ENCODE measurements at places on chromosomes 11 and 22.

GRCh38 chr11:117998664-117999353 is 12.6 kb downstream of the IL10RA start:
- no peak for DNase-seq

- DNase-seq: no peak
Observed at GRCh38 chr11:34731603-34732002, 110.7 kb downstream of the EHF start.

- DNase-seq: no peak
Observed at GRCh38 chr11:58640386-58641023, 18.0 kb downstream of the CNTF start.

DNA sequence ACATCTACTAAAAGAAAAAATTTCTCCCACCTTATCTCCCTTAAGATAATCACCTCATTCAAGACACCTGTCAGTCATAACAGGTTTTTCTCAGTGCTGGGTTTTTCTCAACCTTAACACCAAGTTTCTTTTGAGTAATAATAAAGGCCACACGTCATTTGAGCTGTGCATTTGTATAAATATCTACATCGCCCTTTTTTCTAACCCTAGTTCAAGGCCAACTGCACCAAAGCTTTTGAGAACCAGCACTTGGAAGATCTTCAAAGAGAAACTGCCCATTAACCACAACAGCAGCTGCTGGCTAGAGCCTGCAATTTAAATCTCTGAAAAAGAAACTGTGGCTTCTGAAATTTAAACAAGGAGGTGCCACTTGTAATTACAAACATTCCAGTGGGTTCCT is 6.9 kb downstream of the CADM1 start:
- DNase-seq: peak; percentile 72

DNA sequence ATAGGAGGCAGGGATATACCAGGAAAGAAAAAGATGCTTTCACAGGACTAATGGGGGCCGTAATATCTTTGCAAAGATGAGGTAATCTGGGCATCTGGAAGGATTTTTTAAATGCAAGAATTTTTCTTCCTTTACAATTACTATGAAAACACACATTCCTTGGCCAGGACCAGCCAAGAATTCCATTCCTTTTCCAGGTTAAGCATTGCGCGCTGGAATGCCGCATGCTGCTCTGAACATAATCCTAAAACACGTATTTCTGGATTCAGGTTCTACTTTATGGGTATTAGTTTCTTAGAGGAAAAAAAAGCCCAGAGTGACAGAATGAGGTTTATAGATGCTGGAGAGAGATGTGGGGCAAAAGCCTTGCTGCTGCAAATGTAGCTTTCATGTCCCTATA is 99.4 kb upstream of the SORL1-AS1 start:
- no peak for DNase-seq

- DNase-seq: no peak
Observed at GRCh38 chr11:74729397-74729796, 1.8 kb downstream of the CHRDL2 start.

- DNase-seq: no peak
Observed at GRCh38 chr11:62443390-62444235, 24.8 kb downstream of the SCGB1A1 start.

GRCh38 chr22:37907036-37907954 is 1.2 kb downstream of the MICALL1 start:
- DNase-seq: no peak

DNA sequence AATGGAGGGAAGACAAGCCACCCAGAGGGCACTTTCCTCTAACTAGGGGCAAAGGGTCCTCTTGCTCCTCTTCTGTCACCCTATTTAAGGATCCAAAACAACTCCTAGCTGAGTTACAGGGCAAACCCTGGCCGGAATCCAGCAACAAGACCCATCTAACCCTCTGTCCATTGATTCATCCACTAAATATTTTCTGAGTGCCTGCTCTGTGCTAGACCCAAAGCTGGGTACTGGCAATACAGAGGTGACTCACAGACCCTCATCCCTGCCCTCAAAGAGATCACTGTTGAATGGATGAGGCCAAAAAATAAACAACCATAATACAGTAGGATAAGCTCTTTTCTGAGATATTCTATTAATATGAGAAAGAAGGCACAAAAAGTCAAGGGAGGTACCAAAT is 4.3 kb upstream of the GALNT18 start:
- no peak for DNase-seq

- no peak for DNase-seq
Observed at GRCh38 chr22:22042009-22042408, 59.4 kb upstream of the TOP3B start.

DNA sequence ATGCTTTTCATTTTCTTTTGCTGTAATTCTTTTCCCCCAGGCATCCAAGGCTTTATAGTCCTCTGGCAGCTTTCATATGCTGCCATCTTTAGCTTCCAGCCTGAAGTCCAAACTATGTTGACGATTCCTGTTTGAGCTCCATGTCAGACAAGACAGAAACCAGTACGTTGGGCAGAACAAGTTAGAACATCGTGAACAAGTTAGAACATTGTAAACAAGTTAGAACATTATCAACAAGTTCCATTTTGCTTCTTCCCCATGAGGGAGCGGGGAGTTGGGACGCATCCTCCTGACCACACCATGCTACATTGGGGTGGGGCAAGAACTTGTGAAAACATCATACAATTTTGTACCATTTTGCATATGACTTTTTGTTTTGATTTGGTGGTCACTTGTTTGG is 23.9 kb downstream of the GLB1L2 start:
- DNase-seq: no peak

- no peak for DNase-seq
Observed at GRCh38 chr11:63683133-63683991, 2.1 kb downstream of the RTN3 start.
